ENCODE measurements at places on chromosomes 4 and X.
A peak's percentile ranks its signal among the peaks of the same experiment; 100 is the strongest.

- DNase-seq = no peak
Observed at GRCh38 chr4:102541697-102542096, 40.5 kb downstream of the NFKB1 start.

- no peak for DNase-seq
Observed at GRCh38 chr4:119105605-119106004, 30.0 kb upstream of the MYOZ2 start.

- DNase-seq = no peak
Observed at GRCh38 chr4:100317032-100317864, 127.0 kb upstream of the DDIT4L start.

DNA sequence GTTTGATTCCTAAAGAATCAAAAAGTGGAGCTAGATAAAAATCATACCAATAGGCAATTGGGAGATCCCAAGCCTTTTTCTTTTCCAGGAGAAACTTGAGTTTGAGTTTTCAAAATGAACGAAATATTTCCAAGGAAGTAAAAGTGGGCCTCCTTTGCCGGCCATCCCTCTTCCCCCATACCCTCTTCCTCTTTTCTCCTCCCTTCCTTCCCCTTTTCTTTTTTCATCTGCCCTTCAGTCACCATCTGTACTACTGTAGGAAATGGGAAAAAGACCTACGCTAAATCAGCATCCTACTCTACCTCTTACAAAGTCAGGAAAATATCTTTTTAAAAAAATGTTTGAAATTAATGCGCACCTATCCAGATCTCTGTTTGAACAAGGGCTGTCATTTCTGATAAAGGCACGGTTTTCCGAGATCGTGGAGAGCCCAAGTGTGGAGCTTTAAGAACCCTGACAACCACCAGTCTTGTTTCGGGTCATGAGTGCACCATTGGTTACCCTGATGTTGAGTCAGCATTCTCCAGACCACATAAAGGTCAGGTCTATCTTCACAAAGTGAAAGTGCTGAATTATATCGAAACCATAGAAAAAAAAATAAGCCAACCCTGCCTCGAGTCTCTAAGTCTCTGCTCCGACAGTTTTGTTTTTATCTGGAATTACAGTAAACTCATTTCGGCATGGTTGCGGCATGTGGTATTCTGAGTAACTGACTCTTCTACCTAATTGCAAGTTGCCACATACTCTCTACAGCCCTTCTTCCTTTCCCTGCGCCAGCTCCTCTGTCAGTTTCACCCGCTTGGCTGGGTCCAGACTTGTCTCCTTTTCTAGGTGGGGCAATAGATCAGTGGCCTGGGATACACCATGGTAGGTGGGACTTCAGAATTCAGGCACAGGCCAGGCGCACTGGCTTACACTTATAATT, 140.2 kb upstream of the KLF3 start:
- DNase-seq = peak; percentile 25

GRCh38 chr4:123060039-123060770, 137.8 kb upstream of the NUDT6 start:
- DNase-seq = no peak

Data from stimulated activated CD4-positive, alpha-beta T cell treated with anti-CD3 and anti-CD28 coated beads, Interleukin-1b, Interleukin-23, amount 100 ng/mL, for 24 hours (primary cell).